ENCODE measurements at places on chromosomes 5 and 9.

DNA sequence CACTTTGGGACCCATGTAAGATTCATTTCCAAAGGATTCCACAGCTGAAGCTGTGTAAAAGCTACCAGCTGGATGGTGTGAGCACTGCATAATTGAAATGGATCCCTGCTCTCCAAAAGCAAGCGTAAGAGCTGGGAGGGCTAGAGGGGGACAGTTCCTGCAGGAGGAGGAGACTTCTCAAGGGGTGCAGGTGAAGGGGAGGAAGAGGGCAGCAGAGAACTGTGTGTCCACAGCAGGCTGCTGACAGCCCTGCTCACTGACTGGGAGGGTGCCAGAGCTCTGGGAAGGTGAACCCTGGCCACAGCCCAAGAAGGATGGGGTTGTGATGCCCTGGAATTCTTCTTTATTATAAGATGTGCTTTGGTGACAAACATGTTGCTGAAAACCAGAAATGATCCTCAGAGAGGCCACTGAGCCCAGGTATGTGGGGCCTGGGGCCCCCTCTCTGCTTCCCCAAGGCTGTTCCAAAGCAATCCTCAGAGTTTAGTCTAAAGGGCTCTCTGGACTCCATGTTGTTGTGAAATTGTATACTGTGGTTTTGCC lies 112.8 kb upstream of the SLC25A48 start:
- no peak for DNase-seq

DNA sequence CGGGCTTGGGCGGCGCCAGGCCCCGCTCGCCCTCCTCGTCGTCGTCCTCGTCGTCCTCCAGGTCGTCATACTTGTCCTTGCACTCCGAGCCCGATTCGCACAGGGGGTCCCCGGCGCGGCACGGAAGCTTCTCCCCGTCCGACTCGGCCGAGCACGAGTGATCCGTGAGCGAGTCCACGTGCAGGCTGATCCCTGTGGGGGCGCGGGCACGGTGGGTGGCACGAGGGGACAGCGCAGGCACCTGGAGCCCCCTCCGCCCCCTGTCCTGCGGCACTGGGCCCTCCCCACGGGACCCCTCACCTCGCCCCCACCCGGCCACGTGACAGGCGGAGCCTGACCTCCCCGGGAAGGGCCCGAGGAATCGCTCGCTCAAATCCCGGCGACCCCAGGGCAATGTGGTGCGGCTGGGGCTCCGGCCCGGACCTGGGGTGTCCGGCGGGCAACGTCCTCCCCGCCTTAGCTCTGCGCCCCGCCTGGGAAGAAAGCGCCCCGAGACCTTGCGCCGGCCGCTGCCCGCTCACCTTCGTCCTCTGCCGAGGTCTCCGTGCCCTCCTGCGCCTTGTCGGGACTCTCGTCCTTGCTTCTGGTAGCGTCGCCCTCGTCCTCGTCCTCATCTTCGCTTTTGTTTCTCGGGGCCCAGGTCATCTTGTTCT lies 2.5 kb downstream of the IRX2 start:
- no peak for DNase-seq

DNA sequence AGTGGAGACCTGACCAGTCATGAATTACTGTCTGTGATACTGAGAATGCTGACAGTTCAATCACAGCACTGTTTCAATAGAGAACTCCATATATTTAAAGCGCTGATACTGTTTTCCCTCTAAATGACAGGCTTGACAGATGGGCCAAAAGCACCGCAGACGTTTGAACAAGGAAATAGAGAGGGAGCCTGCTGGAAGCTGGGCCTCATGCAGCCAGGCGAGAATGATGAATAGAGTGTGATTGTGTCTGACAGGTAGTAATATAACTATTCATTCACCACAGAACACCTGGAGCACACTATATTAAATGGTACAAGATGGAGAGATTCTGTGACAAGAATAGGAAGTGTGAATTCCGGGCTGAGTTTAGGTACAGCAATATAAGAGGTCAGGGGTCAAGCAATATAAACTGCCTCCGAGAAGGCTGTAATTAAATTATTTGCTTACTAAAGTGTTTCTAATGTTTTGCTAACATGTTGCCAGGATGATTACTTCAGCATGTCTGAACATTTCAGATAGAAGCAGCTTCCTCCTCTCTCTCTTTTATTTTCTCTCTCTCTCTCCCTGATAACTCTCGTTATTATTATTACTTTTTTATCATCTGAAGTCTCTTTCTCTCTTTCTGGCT lies 297.7 kb downstream of the CSNK1G3 start:
- no peak for DNase-seq

- no peak for DNase-seq
Observed at GRCh38 chr9:76161106-76161505, 233.1 kb downstream of the RFK start.

GRCh38 chr5:135489466-135490244 lies 37.5 kb upstream of the TIFAB start:
- no peak for DNase-seq

DNA sequence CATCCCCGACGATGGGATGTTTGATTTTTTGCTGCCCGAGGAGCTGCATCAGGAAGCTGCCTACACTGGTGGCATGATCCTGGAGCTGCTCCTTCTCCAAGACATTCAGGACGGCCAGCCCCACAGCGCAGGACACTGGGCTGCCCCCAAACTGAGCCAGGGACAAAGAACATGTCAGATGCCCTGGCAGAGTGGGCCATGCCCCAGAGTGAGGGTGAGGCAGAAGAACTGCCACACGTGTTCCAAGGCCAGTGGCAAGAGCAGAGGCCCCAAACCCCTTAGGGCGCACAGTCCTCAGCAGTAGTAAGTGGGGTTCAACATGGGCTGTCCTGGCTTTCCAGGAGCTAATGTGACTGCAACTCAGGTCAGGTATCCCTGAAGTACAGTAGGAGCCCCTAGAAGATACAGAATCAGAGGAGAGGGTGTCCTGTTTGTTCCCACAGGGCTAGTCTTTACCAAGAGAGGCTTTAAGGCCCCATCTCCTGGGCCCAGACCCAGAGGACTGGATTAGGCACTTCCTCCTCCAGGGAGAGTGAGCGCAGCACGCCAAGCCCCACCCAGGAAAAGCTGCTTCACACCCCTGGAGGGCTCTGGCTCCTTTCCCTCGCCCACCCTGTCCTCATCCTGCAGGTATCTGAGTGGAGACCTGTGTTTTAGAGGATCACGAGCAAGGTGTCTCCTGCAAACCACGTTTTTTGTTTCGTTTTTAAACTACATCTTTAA lies 11.1 kb downstream of the HNRNPAB start:
- DNase-seq = no peak
